ENCODE measurements at places on chromosomes 3 and 15. TPM values are rescaled to one million over a fixed set of nuclear protein-coding genes. Genes with fewer than 3 reads are reported as not detected.
A peak's percentile ranks its signal among the peaks of the same experiment; 100 is the strongest.

Gene MESP1
- 4.2 TPM for total RNA-seq

Gene GOLGA8O
- 1.1 TPM for total RNA-seq

Gene DTWD1
- 24.8 TPM for total RNA-seq

Gene BSN
- 0.35 TPM for total RNA-seq

Gene MYRIP
- total RNA-seq = not detected

DNA sequence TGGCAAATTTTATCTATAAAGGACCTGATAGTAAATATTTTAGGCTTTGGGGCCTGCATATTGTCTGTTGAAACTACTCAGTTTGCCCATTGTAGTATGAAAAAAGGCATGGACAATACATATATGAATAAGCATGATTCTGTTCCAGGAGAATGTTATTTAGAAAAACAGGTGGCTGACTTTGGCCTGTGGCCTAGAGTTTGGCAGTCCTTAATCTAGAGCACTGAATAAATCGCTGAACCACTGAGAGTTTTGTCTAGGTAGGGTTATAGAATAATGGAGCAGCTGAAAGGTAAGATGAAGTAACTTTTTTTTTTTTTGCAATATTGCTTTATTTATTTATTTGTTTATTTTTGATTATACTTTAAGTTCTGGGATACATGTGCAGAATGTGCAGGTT lies 75.0 kb downstream of the LRRC49 start:
- no peaks in the 10 kb centered on the region for H3K36me3 ChIP-seq
- H3K4me1 ChIP-seq = no peaks in the 10 kb centered on the region
- H3K4me3 ChIP-seq = no peak overlapping the region
- peaks cover 5% of the 10 kb centered on the region for H3K27me3 ChIP-seq

- no peaks in the 10 kb centered on the region for H3K27me3 ChIP-seq
- DNase-seq = no peak
- no peaks in the 10 kb centered on the region for H3K4me1 ChIP-seq
- no peaks in the 10 kb centered on the region for H3K36me3 ChIP-seq
Observed at GRCh38 chr3:84442533-84442932, 516.3 kb upstream of the CADM2 start.

DNA sequence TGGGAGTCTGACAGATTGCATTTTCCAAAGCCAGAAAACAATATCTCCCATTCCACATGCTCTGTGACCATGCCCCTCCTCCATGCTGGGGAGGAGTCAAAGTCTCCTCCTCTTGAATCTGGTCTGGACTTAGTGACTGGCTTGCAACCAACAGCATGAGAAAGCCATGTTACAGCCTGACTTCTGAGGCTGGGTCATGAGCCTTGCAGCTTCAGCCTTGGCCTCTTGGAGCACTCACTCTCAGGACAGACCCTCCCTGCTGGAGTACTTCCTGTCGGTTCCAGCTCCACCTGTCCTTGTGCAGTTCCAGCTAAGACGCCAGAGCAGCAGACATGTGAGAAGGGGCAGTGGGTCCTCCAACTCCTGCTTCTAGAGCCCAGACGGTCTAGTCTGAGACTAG lies 49.7 kb upstream of the RBSN start:
- peaks cover 19% of the 10 kb centered on the region for H3K27me3 ChIP-seq
- DNase-seq = no peak
- H3K4me1 ChIP-seq = no peaks in the 10 kb centered on the region
- H3K36me3 ChIP-seq = no peaks in the 10 kb centered on the region
- H3K27ac ChIP-seq = no peak overlapping the region

DNA sequence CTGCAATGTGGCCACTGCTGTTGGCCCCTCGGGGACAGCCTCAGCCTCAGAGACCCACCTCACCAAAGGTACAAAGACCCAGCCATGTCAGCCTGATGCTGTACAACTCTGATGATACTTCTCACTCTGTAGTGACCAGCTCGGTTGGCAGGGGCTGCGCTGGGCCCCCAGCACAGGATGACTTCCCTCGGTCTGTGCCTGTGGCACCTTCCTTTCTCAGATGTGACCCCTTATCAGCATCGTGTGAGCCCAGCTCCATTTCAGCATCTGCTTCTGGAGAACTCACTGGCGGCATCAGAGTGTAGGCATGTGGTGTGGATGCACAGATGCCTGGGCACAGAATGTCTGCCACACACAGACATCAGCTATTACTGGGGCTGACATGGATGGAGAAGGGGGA lies 25.1 kb upstream of the CTXND1 start:
- no peak overlapping the region for H3K27ac ChIP-seq
- no peak overlapping the region for H3K4me3 ChIP-seq
- no peaks in the 10 kb centered on the region for H3K36me3 ChIP-seq
- no peak for DNase-seq

GRCh38 chr15:25061808-25062550 lies 107.2 kb downstream of the SNRPN start:
- H3K27me3 ChIP-seq = no peaks in the 10 kb centered on the region
- no peaks in the 10 kb centered on the region for H3K4me1 ChIP-seq
- H3K36me3 ChIP-seq = peaks cover 100% of the 10 kb centered on the region
- DNase-seq = no peak

GRCh38 chr15:50277370-50277769 lies 11.8 kb upstream of the HDC start:
- H3K36me3 ChIP-seq = peaks cover 16% of the 10 kb centered on the region
- H3K27me3 ChIP-seq = no peaks in the 10 kb centered on the region
- peaks cover 20% of the 10 kb centered on the region for H3K4me1 ChIP-seq
- H3K4me3 ChIP-seq = no peak overlapping the region
- H3K27ac ChIP-seq = peak overlapping the region; percentile 62
- no peak for DNase-seq

- DNase-seq = peak; percentile 71
- H3K27ac ChIP-seq = peak overlapping the region; percentile 69
- peaks cover 34% of the 10 kb centered on the region for H3K4me1 ChIP-seq
- H3K36me3 ChIP-seq = peaks cover 5% of the 10 kb centered on the region
Observed at GRCh38 chr3:53046171-53047170, 598 bp upstream of the SFMBT1 start.

- H3K27me3 ChIP-seq = peaks cover 21% of the 10 kb centered on the region
- no peak overlapping the region for H3K4me3 ChIP-seq
- H3K36me3 ChIP-seq = no peaks in the 10 kb centered on the region
- DNase-seq = no peak
Observed at GRCh38 chr3:100888881-100889280, 104.3 kb downstream of the ABI3BP start.

DNA sequence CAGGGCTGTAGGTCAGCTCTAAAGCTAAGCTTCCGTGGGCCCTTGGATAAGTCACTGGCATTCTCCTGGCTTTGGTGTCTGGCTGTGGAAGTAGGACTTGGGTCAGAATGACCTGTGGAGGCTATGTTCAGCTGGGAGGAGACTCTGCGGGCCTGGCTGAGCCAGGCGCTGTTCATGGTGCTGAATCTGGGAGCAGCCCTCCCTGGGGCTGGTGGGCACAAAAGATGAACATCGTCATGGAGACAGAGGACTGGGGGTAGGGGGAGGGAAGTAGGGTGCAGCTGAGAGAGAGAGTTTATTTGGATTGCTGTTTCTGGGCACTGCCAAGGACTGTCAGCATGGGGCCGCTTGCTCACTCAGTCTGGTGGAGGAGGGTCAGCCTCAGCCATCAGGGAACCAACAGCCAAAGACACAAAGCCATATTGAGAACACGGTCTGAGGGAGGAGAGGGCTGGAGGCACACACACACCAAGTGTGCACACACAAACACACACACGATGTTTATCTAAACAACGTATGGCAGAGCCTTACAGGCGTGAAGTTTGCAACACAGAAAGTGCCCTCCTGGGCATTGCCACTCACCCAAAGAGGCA lies 120.7 kb upstream of the LINGO1 start:
- peaks cover 8% of the 10 kb centered on the region for H3K27me3 ChIP-seq
- no peaks in the 10 kb centered on the region for H3K36me3 ChIP-seq
- H3K4me1 ChIP-seq = no peaks in the 10 kb centered on the region
- no peak overlapping the region for H3K4me3 ChIP-seq

DNA sequence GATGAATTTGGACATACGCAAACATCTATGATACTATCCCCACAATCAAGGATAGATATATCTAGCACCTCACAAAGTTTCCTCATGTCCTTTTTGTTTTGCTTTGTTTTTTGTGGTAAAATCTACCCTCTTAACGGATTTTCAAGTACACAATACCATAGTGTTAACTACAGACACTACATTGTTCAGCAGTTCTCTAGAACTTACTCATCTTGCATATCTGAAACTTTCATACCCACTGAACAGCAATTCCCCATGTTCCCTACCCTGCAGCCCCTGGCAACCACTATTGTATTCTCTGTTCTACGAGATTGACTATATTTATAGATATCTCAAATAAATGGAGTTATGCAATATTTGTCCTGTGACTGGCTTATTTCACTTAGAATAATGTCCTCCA lies 58.1 kb upstream of the TJP1 start:
- peaks cover 52% of the 10 kb centered on the region for H3K27me3 ChIP-seq
- no peak overlapping the region for H3K27ac ChIP-seq
- no peak for DNase-seq
- H3K4me1 ChIP-seq = no peaks in the 10 kb centered on the region
- no peak overlapping the region for H3K4me3 ChIP-seq

DNA sequence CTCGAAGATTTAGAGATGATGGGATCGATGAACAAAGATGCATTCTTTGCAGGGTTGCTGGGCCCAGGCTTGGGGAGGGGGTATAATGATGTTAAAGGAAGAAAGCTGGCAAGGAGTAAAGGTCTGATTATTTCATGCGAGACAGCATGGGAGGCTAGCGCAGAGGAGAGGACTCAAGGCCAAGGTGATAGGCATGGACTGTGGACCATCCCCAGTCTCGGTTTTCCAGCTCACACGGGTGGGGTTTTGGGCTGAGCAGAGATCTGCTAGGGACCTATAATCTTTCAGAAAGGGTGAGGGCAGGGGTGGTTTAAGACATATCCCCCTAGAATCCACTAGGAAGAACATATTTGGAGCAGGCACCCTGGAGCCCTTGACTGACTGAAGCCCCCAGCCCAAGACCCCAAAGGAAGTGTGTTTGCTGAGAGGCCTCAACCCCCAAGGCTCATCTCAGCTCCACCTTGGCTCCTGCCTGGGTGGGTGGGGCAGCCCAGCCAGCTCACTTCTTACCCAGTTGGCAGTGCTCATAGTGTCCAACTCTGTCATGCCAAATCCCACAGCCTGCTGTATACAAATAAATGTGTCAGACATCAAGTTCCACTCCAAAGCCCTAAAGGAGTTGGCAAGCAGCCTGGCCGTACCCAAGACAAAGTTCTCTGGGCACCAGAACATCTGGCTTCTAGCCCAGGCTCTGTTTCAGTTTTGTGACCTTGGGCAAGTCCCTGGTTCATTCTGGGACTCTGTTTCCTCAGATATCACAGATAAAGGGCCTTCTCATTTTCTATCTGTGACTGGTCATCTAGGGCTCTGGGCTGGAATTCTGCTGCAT lies 17.9 kb downstream of the ACSBG1 start:
- H3K27ac ChIP-seq = no peak overlapping the region
- no peaks in the 10 kb centered on the region for H3K4me1 ChIP-seq
- no peak for DNase-seq
- no peak overlapping the region for H3K4me3 ChIP-seq

- H3K4me1 ChIP-seq = peaks cover 34% of the 10 kb centered on the region
- peaks cover 4% of the 10 kb centered on the region for H3K27me3 ChIP-seq
- H3K27ac ChIP-seq = peak overlapping the region; percentile 99
- DNase-seq = peak; percentile 59
Observed at GRCh38 chr3:4976109-4976508, 3.1 kb upstream of the BHLHE40 start.

- H3K4me3 ChIP-seq = no peak overlapping the region
- H3K36me3 ChIP-seq = peaks cover 3% of the 10 kb centered on the region
- H3K4me1 ChIP-seq = no peaks in the 10 kb centered on the region
- no peak overlapping the region for H3K27ac ChIP-seq
Observed at GRCh38 chr15:29815000-29815710, 7.1 kb downstream of the TJP1 start.

GRCh38 chr3:109784285-109784684 lies 446.9 kb upstream of the DPPA4 start:
- H3K27me3 ChIP-seq = no peaks in the 10 kb centered on the region
- H3K36me3 ChIP-seq = peaks cover 8% of the 10 kb centered on the region
- no peak overlapping the region for H3K27ac ChIP-seq

DNA sequence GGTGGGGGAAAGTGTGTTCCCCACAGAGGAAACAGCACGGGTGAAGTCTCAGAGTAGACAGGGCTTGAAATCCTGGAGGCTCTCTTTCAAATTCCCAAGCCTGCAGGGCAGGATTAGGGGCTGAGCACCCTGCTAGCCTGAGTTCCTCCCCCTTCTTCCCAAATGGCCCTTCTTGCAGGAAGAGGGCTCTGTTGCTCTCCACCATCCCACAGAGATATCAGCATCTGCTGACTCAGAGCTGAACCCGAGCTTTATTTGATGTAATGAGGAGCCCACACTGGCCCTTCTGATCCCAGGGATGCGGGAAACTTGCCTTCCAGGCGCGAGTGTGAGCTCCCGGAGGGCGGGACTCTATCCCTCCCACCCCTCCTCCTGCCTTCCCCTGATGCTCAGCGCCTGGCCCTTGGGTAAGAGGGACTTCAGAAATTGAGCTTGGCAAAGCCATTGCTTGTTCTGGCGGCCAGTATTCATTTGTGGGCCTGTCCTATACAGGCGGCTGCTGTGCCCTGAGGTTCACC lies 1.4 kb upstream of the STRA6 start:
- H3K27me3 ChIP-seq = no peaks in the 10 kb centered on the region
- no peaks in the 10 kb centered on the region for H3K4me1 ChIP-seq
- H3K27ac ChIP-seq = no peak overlapping the region
- H3K36me3 ChIP-seq = no peaks in the 10 kb centered on the region
- H3K4me3 ChIP-seq = no peak overlapping the region

- H3K27me3 ChIP-seq = peaks cover 12% of the 10 kb centered on the region
- no peak for DNase-seq
- H3K36me3 ChIP-seq = no peaks in the 10 kb centered on the region
- no peak overlapping the region for H3K27ac ChIP-seq
Observed at GRCh38 chr15:71103102-71103676, 12.1 kb upstream of the THSD4 start.
